T-helper 22 cell (primary cell): ENCODE measurements at places on chromosomes 3 and 15.

DNA sequence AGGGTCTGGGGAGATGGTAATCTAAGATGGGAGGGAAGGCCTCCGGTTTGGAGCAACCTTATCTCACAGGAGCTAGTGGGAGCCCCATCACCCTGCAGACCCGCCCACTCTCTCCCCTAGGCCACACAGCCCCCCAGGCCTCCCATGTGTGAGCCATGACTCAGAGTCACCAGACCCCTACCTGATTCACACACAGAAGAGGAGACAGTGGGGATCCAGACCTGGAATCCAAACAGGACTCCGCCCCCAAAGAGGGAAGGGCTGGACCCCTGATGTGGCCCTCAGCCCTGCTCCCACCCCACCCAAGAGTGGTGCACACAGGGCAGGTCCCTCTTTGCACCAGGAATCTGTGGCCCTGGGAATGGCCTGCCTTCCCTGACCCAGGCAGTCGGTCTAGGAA is 97.4 kb downstream of the ADCY5 start:
- no peak for DNase-seq

- DNase-seq: no peak
These were observed 1.1 kb downstream of the SLCO2A1 start for GRCh38 chr3:134028486-134029255.

DNA sequence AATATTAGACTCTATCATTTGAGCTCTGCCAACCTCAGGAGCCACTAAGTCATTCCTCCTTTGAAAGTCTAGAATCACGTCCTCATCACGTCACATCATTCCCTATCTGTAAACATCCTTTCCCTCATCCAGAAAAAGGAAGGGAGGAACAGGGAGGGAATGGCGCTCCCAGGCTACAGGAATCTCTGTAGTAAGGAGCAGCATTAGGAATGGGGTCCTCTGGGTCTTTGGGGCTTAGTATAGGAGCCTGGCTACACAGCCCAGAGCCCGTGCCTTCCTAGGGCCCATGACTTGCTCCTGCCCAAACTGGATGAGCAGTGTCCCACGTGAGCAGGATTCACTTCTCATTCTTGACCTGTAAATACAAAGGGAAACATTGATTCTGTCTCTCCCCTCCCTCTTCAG is 1.6 kb downstream of the TAGLN3 start:
- DNase-seq: no peak

GRCh38 chr3:119349354-119350041 is 55.3 kb downstream of the ARHGAP31 start:
- DNase-seq: no peak
